ENCODE measurements at places on chromosomes 2 and 18.

GRCh38 chr2:43324259-43325106, 98.1 kb upstream of the ZFP36L2 start:
- DNase-seq, result no peak

DNA sequence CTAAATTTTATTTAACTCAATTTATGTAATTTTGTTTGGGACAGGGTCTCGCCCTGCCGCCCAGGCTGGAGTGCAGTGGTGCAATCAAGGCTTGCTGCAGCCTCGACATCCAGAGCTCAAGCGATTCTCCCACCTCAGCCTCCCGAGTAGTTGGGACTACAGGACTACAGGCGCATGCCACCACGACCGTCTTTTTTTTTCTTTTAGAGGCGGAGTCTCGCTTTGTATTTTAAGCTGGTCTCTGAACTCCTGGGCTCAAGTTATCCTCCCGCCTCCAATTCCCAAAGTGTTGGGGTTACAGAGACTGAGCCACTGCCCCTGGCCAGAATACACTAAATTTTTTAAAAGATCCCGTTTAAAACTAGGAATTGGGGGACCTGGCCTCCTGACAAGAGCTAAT, 18.5 kb downstream of the WNT10A start:
- no peak for DNase-seq

DNA sequence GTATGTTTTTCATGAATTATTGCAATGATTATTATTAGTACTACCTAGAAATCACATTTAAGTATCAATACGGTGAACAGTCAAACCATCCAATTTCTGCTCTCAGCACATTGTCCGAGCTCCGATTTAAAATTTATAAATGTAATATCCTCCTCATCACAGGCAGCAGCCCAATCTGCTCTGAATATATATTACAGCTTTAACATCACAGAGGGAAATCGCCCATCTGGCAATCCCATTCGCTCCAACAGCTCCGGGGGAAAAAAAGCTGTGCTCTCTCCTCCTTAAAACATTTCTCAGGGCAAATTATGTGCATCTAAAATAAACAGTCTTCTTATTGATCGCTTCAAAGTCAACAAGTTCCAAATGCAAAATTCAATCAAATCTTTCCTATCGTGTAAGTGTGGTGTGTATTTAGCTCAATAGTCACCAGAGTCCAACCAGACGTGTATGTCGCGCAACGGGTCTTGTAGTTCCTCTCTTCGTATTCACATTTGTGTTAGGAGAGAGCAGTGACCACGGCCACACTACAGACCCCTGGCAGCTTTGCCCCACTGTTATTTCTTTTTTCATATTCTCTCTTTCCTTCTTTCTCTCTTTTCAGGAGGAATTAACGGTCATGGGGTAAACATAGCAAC, 2.4 kb downstream of the FIGN start:
- no peak for DNase-seq

GRCh38 chr2:109214651-109215371, 85.8 kb downstream of the SH3RF3 start:
- peak; percentile 67 for DNase-seq

DNA sequence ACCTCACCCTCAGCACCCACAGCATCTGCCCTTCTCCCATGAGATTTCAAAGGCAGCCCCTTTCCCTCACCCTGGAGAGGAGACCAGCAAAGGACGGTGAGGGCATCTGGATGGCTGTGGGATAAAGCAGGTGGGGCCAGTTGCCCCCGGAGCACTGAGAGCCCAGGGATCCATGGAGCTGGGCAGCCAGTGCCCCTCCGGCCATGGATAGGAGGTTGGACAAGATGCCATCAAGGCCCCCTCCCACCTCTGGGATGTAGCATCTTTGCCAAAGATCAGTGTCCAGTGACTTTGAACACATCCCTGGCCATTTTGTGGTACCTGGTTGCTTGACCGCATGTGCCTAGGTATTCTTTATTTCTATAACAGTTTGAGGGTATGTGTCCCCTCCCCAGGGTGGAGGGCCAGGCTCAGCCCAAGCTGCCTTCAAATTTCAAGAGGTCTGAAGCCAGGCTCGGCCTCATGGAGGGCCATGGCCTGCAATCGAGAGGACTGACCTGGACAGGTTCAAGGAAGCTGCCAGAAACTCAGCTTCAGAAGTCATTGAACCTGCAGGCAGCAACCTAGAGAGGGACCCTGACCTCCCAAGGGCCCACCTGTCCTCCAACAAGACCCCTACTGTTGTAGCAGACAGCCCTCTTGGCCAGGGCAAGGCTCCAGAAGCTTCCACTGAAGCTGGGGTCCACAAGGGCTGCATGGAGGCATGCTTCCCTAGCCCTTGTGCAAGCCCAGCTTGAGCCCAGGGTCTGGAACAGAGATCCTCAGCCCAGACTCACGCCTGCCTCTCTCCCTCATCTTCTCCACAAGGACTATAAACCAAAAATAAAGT, 55.5 kb upstream of the BIN1 start:
- no peak for DNase-seq

DNA sequence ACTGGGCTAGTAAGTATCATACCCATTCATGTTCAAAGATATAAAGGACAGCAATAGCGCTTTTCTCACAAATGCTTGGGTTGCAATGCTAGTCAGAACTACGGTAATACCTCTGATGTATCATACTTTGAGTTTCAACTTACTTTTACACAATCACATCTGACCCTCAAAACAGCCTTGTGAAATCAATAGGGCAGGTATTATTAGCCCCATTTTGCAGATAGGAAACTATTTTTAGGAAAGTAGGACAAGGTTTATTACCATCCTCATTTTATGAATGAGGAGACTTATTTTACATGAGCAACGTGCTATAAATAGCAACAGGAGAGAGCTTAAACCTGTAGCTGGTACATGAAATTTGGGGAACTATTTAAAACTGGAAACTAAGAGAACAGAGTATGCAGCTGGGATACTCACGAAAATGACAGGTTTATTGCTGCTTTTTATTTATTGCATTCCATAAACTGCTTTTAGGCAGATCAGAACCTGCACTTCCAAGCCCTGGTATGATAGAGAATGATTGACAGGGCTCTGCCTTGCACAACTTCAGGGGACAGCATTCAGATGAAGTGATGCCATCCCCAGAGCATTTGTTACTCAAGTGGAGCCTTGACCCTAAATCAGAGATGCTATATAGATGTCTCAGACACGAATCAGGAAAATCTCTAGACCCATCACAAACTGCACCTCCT, 42.4 kb upstream of the PPM1B start:
- no peak for DNase-seq

- DNase-seq, result no peak
These were observed 125.9 kb downstream of the LYPD1 start for GRCh38 chr2:132544006-132544630.

DNA sequence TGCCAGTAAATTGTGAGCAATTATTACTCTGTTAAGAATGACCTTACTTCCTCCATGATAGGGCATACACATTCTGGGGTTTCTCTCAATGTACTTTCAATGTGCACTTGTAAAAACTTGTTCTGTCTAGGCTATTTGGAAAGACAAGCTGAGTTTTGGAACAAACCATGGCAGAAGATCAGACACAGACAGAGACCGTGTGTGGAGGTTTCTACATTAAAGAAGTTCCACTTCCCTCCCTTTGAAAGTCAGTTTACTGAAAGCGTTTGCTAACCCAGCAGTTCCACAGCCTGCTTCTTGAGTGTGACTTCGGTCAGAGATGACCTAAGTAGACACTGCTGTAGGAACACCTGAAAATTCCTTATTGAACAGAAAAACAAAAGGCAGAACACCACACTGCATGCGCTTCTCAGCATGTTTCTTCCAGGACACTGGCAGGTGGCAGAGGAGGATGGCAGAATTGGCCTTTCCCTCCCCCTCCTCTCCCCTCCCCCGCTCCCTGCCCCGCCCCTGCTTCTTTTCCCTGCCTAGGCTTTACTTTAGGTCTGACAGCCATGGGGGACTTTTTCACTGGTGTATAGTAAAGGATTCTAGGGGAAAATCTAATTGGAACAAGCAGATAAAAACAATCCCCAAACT, 109.8 kb downstream of the NOL10 start:
- DNase-seq, result no peak

GRCh38 chr2:31011587-31011986, 126.7 kb downstream of the GALNT14 start:
- DNase-seq, result no peak

GRCh38 chr2:181754105-181754504, 73.8 kb upstream of the NEUROD1 start:
- no peak for DNase-seq

GRCh38 chr2:42029639-42030199, 18.1 kb upstream of the PKDCC start:
- DNase-seq, result no peak

All from activated CD8-positive, alpha-beta memory T cell treated with anti-CD3 and anti-CD28 coated beads, Interleukin-2, amount 50 U/mL, for 48 hours (primary cell).